ENCODE measurements at places on chromosomes 16 and 17. TPM values are rescaled to one million over a fixed set of nuclear protein-coding genes. Genes with fewer than 3 reads are reported as not detected.

Gene MIEF2
- 14.2 TPM for total RNA-seq

Gene CHST4
- total RNA-seq, result 0.22 TPM

Gene FOXJ1
- total RNA-seq, result not detected

DNA sequence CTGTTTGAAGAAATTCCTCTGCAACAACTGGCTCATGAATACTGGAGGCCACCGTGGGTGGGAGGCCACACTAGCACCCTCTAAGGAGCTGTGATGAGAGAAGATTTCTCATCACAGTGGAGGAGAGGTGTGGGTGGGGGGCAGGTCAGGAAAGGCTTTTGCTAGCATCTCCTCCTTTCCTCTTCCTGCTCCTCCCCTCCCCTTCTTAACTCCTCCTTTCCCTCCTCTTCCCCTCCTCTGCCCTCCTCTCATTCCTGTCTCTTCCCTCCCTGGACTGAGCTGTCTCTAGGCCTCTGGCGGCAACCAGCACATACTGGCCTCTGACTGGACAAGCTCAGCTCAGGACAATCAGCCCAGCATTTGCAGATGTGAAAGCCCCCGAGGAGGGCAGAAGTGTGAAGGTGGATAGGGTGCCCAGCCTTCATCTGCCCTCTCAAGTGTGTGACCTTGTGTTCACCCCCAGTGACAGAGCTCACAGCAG lies 19.0 kb upstream of the LHX1 start:
- no peaks in the 10 kb centered on the region for H3K27me3 ChIP-seq
- no peaks in the 10 kb centered on the region for H3K36me3 ChIP-seq
- H3K27ac ChIP-seq, result no peak overlapping the region
- no peak for DNase-seq
- no peaks in the 10 kb centered on the region for H3K4me1 ChIP-seq

- H3K36me3 ChIP-seq, result no peaks in the 10 kb centered on the region
- H3K27me3 ChIP-seq, result no peaks in the 10 kb centered on the region
- H3K4me1 ChIP-seq, result peaks cover 50% of the 10 kb centered on the region
- H3K27ac ChIP-seq, result peak overlapping the region; percentile 96
- peak overlapping the region; percentile 92 for H3K4me3 ChIP-seq
- DNase-seq, result peak; percentile 67
Measured at GRCh38 chr16:56422896-56423441, 2.4 kb downstream of the AMFR start.
